Hippocampal formation (tissue), 2 donors: ENCODE measurements at places on chromosomes 2 and 18.

- peak; percentile 42 for DNase-seq
Measured at GRCh38 chr18:35122586-35123224, 81.5 kb downstream of the MAPRE2 start.

DNA sequence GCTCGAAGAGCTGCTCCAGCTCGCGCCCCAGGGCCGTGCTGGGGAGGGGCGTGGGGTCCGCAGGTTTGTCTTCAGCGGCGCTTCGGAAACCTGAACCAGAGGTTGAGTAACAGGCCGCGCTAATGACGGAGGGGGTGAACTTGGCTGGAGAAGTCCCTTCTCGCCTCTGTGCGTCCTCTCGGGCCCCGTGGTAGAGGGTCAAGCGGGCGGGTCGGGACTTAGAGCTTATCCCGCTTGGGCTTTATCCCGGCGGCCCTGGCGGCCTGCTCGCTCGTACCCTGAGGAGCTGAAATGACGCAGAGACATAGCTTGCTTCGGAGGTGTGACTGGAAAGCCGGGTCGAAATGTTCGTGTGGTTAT lies 479 bp downstream of the RNMT start:
- no peak for DNase-seq

DNA sequence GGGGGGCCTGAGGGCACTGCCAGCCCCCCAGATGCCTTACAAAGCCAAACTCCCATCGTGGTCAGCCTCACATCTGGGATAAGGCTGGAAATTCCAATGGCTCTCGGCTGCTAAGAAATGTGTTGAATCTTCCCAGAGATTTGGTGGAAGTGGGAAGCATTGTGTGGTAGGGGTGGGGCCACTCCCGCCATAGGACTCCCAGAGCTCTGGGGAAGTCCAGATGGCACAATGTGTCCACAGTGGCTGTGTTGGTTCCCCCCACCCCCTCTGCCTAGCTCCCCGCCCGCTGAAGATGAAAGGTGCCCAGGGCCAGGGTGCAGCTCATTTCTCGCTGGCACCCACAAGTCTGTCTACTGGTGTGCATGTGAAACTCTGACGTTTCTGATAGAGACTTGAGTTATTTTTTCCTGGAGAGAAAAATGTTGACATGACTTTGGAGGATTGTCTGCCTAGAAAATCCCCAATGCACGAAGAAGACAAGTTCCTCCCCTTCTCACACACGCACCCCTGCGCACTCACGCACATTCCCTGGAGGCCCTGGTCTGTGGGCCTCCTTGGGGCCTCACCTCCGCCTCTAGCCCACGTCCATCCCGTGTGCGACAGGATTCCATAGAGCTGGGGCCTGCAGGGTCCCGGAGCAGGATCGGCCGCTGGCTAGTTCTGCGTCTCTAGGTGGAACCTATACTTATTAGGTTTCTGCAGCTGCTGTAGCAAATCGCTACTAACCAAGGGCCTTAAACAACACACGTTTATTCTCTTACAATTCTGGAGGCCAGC lies 199.1 kb downstream of the ZFP36L2 start:
- no peak for DNase-seq

DNA sequence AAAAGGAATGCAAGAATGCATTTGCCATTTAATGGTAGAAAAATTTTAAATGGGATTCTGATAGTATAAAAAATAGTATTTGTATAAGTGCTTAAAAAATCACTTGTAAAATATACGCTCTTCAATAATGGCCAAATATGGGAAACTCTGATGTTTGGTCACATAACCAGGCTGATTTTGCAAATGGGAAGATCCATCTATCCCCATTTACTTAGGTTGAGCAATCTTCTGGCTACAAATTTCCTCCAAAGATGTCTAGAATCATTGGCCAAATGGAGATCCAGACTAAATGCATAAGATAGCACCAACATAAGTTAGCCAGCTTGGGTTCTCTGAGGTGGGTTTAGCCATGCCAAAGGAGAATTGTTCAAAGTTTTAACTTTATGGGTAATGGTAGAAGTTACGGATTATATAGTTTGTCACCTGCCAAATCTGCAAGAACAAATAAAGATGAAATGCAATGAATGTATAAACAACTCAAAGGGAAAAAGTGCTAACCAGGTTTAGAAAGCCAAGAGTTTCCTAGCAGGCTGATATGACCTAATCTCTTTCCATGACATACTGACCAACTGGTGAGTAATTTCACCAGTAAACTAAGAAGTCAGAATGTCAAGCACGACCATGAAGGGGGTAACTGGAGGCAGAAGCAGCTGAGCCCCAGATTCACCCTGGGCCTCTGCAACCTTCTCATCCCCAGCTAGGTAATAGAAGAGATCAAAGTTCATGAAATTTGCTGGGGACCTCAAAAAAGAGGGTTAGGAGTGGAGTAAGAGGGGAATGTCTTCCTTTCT lies 10.0 kb downstream of the RHOB start:
- no peak for DNase-seq

DNA sequence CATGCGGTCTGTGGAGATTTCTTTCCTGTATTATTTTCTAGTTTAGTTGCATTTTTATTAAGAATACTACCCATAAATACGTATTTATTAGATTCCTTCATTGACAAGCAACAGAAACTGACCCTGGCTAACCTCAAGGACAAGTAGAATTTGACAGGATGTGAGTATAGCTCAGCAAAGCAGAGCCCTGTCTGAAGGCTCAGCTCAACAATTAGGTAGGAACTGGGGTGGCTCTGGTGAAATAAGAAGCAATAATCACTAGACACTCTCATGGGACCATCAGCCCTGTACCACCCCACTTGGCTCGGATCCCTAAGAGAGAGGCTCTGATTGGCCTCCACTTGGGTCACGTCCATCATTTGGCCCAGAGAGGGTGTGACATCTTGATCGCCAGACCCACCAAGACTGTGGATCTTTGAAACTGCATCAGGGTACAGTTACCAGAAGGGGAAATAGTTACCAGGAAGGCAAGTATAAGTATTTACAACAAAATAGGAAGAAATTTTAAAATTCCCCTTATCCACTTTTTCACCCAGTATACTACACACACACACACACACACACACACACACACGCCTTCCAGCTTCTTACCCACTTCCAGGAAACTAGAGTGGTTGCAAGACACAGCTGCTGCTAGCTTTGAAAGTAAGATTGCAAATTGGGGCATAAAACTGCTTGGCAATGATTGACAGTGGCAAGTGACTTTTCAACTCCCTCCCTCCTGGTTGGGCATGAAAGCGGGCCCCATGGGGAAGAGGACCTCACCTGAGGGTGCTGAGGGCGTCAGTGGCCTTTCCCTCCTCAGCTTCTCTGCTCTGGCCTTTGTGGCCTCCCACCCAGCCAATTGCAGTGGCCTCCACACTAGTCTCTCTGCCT lies 41.8 kb downstream of the KCTD18 start:
- no peak for DNase-seq

GRCh38 chr18:32300914-32301313 lies 111.1 kb downstream of the MEP1B start:
- no peak for DNase-seq

- DNase-seq: no peak
Measured at GRCh38 chr18:65206551-65207260, 544.1 kb upstream of the CDH7 start.

- no peak for DNase-seq
Measured at GRCh38 chr2:187552381-187552780, 1.9 kb downstream of the TFPI start.

GRCh38 chr18:76346490-76347130 lies 148.4 kb downstream of the ZNF516 start:
- DNase-seq: no peak

GRCh38 chr2:159156834-159157233 lies 129.7 kb downstream of the WDSUB1 start:
- no peak for DNase-seq

GRCh38 chr2:124328397-124328796 lies 303.3 kb downstream of the CNTNAP5 start:
- DNase-seq: no peak

- DNase-seq: no peak
Measured at GRCh38 chr2:151766437-151767153, 32.3 kb upstream of the NEB start.

GRCh38 chr18:77223653-77224052 lies 26.0 kb upstream of the GALR1 start:
- no peak for DNase-seq

DNA sequence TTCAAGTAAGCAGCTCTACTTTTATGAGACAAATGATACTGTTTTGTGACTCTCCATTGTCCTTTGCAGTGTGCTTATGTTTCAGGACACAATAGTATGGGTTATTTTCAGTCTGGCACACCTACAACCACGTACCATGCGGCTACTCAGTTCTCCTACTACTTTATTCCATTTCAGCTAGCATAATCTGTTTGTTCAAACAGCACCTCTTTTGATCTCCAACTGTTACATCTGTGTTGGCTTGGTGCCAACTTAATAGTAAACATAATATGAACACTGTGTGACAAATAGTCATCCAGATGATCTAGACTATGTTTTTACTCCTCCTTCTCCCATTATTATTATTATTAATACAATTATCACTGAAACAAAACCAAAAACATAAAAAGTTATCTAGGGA lies 40.5 kb downstream of the MYO3B start:
- no peak for DNase-seq

GRCh38 chr18:74539289-74539688 lies 5.0 kb downstream of the CNDP1 start:
- DNase-seq: no peak

GRCh38 chr2:197599285-197599965 lies 76.0 kb downstream of the RFTN2 start:
- no peak for DNase-seq

- DNase-seq: no peak
Measured at GRCh38 chr2:18309188-18309587, 251.3 kb downstream of the RDH14 start.

GRCh38 chr2:159855557-159856061 lies 57.6 kb upstream of the CD302 start:
- no peak for DNase-seq

DNA sequence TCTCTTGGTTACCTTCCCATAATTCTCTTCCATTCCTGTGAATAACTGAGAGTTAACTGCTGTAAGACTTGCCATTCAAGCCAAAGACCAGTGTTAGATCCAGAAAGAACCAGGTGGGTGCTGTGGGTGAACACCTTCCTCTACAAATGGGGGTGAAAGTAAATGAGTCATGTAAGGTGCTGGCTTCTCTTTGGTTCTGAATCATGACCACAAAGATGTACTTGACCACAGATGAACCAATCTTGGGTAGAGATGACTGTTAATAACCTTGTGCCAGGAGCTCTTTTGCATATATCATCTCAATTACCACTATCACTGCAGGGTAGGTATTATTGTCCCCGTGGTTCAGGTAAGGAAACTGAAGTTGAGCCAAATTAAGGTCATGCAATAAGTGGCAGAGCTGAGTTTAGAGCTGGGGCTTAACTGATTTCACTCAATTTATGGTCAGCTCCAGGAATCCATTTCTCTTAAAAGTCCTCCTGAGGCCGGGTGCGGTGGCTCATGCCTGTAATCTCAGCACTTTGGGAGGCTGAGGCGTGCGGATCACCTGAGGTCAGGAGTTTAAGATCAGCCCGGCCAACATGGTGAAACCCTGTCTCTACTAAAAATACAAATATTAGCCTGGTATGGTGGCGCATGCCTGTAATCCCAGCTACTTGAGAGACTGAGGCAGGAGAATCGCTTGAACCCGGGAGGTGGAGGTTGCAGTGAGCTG lies 244.9 kb upstream of the CXCR4 start:
- DNase-seq: no peak

- no peak for DNase-seq
Measured at GRCh38 chr18:55657572-55658331, 69.8 kb upstream of the TCF4 start.

- peak; percentile 14 for DNase-seq
Measured at GRCh38 chr2:102753563-102754159, 8.2 kb upstream of the TMEM182 start.

DNA sequence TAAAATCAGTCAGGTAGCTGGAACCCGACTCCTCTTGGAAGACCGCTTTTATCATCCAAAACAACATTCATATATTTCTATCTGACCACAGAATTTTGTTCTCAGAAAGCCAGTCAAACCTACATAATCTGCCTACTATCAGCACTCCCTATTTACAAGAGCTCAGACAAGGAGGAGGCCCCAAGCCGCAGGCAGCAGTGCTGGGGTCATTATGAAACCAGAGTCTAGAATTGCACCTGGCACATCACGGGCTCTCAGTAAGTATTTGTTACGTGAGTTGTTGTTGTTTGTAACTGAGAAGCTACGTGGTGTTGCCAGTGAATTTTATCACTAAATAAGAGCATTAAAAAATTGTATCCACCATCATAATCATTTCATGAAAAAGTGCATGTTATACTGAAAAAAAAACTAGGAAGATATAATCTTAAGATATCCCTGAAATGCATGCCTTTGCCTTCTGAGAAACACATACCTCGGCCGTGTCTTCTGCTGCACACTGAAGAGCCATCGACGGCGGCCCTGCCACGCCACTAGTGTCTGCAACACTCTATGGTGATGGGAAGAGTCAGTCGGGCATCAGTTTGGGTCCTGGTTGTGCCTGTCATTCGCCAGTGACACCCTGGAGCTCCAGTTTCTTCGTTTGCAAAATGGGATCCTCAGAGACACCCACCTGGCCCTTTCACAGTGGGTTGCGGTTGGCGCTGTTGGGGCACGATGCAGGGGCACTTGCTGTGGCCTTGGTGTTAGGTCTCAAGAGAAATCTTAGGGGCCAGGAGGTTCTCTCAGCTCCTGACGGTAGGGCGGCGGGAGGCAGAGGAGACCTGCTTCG lies 505.9 kb downstream of the EIPR1 start:
- no peak for DNase-seq

DNA sequence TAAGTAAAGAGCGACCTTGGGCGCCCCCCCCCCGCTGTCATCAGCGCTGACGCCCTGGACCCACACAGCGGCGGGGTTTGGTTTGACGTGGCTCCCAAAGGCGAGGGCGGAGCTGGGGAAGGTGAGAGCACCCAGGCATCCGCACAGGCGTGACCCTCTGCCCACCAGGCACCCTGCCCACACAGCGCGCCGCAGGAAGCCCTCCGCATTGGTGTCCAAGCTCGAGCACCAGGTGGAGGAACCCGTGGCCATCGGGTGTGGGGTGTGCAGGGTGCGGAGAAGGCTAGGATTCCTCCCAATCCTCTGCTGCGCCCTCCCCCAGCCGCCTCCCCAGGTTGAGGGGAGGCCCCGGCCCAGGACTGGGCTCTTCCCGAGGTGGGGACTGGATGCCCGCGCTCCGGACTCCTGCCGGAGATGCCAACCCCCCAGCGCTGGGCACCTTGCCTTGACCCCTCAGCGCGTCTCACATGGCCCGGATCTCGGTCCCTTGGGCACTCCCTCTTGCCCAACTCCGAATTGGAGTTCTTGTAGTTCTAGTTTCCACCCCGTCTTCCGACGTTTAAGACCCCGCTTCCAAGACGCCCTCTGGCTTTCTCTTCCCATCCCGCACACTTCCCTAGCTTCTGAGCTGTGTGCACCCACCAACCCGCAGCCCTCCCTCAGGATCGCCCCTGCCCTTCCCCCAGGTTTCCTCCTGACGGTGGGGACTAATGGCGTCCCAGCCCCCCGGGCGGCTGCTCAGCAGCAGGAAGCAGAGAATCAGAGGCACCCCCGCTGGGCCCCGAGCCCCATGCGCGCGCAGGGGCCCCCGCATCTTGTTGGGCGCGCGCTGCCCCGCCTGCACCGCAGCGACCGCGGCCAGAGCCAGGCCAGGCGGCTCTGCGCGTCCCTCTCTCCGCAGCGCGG lies 25.9 kb upstream of the RESP18 start:
- no peak for DNase-seq
